Gastrocnemius medialis (tissue), 4 donors: ENCODE measurements at places on chromosomes 4 and X.
A peak's percentile ranks its signal among the peaks of the same experiment; 100 is the strongest.

- DNase-seq = no peak
- no peaks in the 10 kb centered on the region for H3K36me3 ChIP-seq
- H3K4me1 ChIP-seq = no peaks in the 10 kb centered on the region
- no peaks in the 10 kb centered on the region for H3K27me3 ChIP-seq
- H3K27ac ChIP-seq = no peak overlapping the region
Observed at GRCh38 chr4:90118527-90119195, 8.5 kb upstream of the CCSER1 start.

GRCh38 chr4:24952667-24953066 lies 39.8 kb upstream of the CCDC149 start:
- no peak overlapping the region for H3K4me3 ChIP-seq
- H3K27me3 ChIP-seq = no peaks in the 10 kb centered on the region
- no peak overlapping the region for H3K27ac ChIP-seq
- DNase-seq = no peak
- no peaks in the 10 kb centered on the region for H3K4me1 ChIP-seq

DNA sequence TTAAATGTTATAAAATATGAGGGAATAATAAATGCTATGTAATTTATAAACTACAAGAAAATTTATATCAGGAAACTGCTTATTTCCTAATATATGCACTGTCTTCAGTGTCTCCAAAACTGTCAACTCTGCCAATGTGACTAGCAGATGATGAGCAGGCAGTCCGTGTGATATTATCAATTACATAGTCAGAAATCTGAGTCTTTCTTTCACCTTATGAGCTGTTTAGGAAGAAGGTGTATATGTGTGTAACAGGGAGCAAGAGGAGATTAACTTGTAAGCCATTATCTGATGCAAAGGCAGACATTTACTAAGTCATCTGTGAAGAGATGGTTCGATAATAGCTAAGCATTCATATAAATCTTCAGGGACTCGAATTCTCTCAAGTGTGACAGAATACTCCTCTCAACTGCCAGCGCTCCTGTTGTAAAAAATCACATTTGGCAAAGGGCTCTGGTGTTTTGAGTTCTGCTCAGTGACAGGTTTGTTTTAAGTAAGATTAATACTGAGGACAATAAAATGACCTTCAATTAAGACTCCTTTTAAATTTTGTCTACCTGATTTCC lies 79.7 kb downstream of the SNCA start:
- H3K27me3 ChIP-seq = no peaks in the 10 kb centered on the region
- no peak for DNase-seq
- H3K27ac ChIP-seq = no peak overlapping the region
- no peaks in the 10 kb centered on the region for H3K4me1 ChIP-seq

DNA sequence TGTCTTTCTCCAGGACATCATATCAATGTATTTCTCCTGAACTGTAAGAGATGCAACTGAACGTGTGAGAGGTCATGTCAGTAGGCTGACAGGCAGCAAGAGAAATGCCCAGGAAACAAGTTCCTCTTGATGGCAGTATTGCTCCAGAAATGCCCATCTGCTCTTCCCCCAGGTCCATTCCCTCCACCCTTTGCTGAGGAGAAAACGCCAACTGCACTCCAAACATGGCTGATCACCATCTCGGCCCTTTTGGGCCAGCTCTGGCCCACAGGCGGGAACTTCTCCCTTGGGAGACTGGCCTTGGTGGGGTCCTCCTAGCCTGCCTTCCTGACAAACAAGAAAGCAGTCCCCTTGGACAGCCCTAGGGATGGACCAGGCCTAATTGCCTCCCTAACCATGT lies 276.5 kb upstream of the AGTR2 start:
- H3K4me3 ChIP-seq = no peak overlapping the region
- no peak for DNase-seq
- no peak overlapping the region for H3K27ac ChIP-seq
- H3K4me1 ChIP-seq = no peaks in the 10 kb centered on the region
- H3K27me3 ChIP-seq = no peaks in the 10 kb centered on the region
- H3K36me3 ChIP-seq = no peaks in the 10 kb centered on the region

DNA sequence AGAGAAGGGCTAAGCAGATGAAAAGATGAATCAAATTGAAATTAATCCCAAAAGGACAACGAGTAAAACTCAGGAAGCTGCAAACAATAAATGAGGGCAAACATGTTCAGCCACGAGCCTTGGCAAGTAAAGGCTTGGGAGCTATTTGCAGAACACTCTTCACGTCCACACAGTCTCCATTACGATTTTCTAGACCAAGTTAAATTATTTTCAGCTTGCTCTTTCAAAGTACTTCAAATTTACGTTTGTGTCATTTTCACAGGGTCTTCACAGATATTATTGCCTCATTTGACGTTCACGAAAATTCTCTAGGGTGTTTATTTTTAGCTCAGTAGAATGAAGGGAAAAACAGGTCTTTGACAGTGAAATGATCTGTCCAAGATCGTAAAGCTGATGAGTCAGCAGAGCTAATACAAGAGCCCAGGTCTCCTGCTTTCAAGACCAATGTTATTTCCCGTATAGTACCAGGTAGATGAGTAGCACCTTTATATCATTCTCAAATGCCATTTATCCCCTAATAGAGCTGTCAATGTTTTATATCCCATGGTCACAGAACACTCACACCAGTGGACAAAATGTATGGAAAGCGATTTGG lies 20.9 kb downstream of the KLB start:
- H3K27ac ChIP-seq = no peak overlapping the region
- no peak overlapping the region for H3K4me3 ChIP-seq
- DNase-seq = no peak
- H3K36me3 ChIP-seq = no peaks in the 10 kb centered on the region

DNA sequence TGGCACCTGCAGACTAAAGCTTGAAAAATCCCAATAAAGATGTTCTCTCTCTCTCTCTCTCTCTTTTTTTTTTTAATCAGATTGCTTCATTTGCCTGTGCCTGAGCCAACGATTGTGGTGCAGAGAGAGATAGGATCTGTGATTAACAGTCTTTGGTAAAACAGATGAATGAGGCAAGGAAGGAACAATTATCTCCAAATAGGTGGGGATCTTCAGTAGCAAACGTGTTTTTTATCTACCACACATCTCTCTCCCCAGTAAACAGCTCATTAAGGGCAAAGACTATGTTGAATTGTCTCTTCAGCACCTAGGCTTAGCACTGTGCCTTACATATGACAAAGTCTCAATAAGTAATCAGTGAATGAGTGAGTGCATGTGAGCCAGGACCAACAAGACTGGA lies 96.3 kb downstream of the SMIM20 start:
- no peak for DNase-seq
- H3K4me3 ChIP-seq = no peak overlapping the region
- H3K36me3 ChIP-seq = no peaks in the 10 kb centered on the region
- H3K4me1 ChIP-seq = no peaks in the 10 kb centered on the region
- H3K27me3 ChIP-seq = no peaks in the 10 kb centered on the region

DNA sequence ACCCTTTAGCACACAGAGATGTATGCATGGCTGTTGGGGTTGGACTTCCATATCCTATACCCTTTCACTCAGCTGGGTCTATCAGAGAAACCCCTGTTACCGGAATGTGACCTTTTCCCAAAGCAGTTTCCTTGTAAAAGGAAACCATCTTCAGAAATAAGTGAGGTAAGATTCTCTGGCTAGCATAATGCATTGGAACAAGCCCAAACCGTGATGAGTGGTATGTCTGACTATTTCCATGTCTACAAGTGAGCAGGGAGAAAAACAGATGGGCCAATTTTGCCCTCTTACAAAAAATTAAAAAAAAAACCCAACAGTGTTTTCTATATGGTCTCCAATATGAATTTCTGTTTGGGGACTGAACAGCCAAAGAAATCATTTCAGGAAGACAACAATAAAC lies 283.9 kb downstream of the SMARCA1 start:
- no peaks in the 10 kb centered on the region for H3K4me1 ChIP-seq
- no peak for DNase-seq
- no peak overlapping the region for H3K27ac ChIP-seq
- no peak overlapping the region for H3K4me3 ChIP-seq
- H3K36me3 ChIP-seq = no peaks in the 10 kb centered on the region
- H3K27me3 ChIP-seq = no peaks in the 10 kb centered on the region

- H3K27ac ChIP-seq = no peak overlapping the region
- no peaks in the 10 kb centered on the region for H3K36me3 ChIP-seq
- no peak overlapping the region for H3K4me3 ChIP-seq
- no peaks in the 10 kb centered on the region for H3K4me1 ChIP-seq
Observed at GRCh38 chrX:97740044-97740443, 856.3 kb downstream of the RPA4 start.

- H3K27me3 ChIP-seq = no peaks in the 10 kb centered on the region
- no peak overlapping the region for H3K4me3 ChIP-seq
- no peak overlapping the region for H3K27ac ChIP-seq
- H3K36me3 ChIP-seq = no peaks in the 10 kb centered on the region
- DNase-seq = no peak
Observed at GRCh38 chr4:187618701-187619281, 376.8 kb upstream of the ZFP42 start.

DNA sequence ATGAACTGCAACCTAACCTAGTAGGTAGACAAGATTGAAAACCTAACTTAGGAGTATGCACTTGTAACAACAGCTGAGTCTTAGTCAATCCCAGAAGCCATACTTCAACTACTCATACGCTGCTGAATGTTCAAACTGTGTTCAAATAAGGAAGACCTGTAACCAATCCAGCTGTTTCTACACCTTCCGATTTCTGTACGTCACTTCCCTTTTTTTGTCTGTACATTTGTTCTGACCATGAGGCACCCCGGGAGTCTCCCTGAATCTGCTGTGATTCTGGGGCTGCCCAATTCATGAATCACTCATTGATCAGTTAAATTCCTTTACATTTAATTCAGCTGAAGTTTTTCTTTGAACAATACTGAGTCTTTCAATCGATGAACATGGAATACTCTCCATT lies 89.5 kb downstream of the BMP3 start:
- DNase-seq = no peak
- no peaks in the 10 kb centered on the region for H3K36me3 ChIP-seq
- H3K27me3 ChIP-seq = no peaks in the 10 kb centered on the region
- no peaks in the 10 kb centered on the region for H3K4me1 ChIP-seq
- no peak overlapping the region for H3K4me3 ChIP-seq
- no peak overlapping the region for H3K27ac ChIP-seq

- H3K4me1 ChIP-seq = no peaks in the 10 kb centered on the region
- H3K4me3 ChIP-seq = no peak overlapping the region
- no peak for DNase-seq
- H3K36me3 ChIP-seq = no peaks in the 10 kb centered on the region
Observed at GRCh38 chrX:34810364-34810763, 132.2 kb upstream of the FAM47B start.

GRCh38 chr4:33091961-33092360 lies 2371.8 kb downstream of the PCDH7 start:
- no peaks in the 10 kb centered on the region for H3K4me1 ChIP-seq
- H3K27ac ChIP-seq = no peak overlapping the region
- H3K36me3 ChIP-seq = no peaks in the 10 kb centered on the region
- H3K4me3 ChIP-seq = no peak overlapping the region

- H3K4me3 ChIP-seq = peak overlapping the region; percentile 71
- no peaks in the 10 kb centered on the region for H3K36me3 ChIP-seq
- DNase-seq = peak; percentile 70
Observed at GRCh38 chr4:173370130-173370476, 651 bp upstream of the SAP30 start.

DNA sequence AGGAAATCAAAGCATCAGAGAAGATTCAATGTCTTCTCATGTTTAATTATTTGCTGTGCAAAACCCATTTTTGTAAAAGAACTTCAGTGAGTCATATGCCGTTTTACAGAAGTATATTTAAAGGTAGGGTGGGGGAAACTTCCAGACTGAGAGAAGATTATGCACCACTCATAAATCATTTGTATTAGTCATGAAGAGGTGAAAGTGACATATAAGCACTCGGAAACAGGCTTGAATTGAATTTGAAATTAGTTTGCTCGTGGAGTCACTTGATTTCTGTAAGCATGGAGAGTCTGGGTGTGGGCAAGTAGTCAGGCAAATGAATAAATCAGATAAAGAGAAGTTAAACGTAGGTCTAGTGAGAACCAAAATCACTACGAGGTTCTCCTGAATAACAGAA lies 335.1 kb downstream of the ANK2 start:
- no peak for DNase-seq
- H3K27ac ChIP-seq = no peak overlapping the region
- H3K4me1 ChIP-seq = peaks cover 25% of the 10 kb centered on the region
- no peaks in the 10 kb centered on the region for H3K36me3 ChIP-seq

DNA sequence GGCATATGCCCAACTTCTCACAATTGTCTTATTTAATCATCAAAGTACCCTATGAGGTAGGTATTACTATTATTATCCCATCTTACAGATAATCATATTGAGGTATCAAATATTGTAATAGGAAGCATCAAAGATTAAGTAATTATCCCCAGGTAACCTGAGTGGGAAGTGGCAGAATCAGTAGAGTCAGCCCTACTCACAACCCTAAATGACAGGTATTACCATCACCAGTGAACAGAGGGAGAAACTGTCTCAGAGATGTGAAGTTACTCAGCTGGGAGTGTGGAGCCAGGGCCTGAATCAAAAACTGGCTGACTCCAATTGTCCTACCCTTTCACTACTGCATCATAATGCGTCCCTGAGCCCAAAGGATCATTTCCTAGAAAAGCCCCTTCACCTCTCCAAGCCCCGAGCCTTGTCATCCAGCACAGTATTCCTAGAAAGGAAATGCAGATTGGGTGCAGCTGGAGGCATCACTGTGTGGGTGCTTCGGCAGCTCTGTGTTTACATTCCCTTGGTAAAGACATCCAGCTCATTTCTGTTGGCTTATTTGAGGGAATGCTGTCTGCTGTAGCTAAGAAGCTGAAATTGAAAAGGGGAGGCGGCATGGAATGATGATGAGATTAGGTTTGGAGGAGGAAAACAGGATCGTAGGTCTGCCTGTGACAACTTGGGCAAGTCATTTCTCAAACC lies 72.8 kb downstream of the DHX15 start:
- DNase-seq = no peak
- no peak overlapping the region for H3K27ac ChIP-seq
- H3K36me3 ChIP-seq = no peaks in the 10 kb centered on the region
- H3K4me1 ChIP-seq = no peaks in the 10 kb centered on the region

DNA sequence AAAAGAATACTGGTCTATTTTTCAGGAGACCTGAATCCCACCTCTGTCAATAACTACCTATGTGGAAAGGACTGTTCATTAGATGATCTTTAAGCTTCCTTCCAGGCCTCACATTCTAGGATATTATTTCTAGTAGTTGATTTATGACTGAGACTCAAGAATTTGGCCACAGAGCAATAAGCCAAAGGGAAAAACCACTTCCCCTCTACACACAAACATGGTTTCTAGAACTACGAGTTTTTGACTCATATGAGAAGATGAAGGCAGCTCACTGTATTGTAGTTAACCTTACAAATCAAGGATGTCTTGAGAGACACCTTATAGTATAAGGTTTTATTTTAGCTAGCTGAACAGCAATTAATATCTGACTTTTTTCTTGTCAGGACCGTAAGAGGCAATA lies 36.9 kb upstream of the GDPD2 start:
- H3K4me3 ChIP-seq = no peak overlapping the region
- H3K4me1 ChIP-seq = no peaks in the 10 kb centered on the region
- H3K36me3 ChIP-seq = no peaks in the 10 kb centered on the region
- H3K27me3 ChIP-seq = no peaks in the 10 kb centered on the region
- no peak overlapping the region for H3K27ac ChIP-seq
